ENCODE measurements at places on chromosomes 4 and X.

DNA sequence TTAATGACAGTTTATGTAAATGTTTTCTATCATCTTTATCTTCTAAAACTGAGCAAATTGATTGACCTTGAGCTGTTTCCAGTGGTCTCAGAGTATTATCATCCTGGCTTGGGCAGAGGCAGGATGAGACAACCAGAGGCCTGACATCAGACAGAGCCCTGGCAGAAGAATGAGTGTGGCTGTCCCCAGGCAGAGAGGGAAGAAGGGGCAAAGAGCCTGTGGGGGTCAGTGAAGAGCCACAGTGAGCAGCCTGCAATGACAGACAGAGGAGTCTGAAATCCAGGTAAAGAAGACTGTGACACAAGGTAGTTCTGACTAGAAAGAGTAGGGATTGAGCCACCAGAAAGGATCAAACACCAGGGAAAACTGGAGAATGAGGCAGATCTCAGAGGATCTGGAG, 182.4 kb upstream of the ARSJ start:
- no peak for DNase-seq

DNA sequence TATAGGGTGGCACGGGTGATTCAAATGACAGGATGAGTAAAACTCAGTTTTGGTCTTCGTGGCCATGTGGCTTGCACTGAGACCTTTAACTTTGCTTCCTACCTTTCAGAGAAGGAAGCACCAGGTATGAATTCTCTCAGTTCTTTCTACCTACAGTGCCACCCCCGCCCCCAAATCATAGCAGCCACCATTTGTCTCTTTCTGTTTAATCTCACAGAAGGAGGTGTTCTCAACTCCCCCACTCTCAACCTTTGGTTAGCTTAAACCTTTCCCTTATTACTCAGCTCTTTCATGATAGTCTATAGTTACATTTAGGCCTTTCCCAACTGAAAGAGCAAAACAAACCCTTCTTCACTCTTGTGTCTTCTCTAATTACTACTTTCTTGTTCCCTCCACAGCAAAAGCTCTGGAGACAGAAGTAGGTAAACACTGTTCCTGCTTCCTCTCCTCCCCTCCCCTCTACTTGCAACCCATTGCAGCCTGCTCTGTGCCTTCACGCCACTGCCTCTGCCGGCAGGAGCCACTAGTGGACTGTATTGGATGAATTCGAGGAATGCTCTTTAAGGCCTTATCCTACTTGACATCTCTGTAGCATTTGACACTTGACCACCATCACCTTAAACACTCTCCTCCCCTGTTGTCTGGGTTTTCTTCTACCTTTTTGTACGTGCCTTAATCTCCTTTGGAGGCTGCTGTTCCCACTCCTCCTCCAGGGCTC, 123.7 kb downstream of the AFF1 start:
- no peak for DNase-seq

DNA sequence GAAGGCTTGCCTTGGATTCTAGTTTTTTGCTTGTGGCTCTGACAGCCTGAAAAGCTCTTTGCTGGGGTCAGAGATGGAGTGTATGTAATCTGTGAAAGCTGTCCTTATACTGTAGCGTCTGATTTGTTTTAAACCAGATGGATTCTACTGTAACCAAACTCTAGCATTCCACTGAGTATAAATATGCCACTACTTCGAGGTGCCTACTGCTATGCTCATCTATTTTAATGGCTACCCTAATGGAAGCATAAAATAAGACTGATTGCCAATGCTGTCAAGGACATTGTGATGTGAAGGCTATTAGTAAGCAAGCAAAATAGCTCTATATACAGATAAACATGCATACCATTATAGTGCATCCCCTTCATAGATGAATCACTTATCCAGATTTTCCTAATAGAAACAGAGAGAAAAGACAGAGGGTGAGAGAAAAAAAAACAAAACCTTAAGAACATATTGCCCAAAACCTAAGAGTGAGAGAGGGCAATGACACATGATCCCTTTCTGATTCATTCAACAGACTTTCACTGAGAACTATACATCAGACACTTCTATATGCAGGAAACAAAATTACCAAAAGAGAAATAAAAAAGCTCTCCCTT, 1025.8 kb upstream of the LCORL start:
- no peak for DNase-seq

DNA sequence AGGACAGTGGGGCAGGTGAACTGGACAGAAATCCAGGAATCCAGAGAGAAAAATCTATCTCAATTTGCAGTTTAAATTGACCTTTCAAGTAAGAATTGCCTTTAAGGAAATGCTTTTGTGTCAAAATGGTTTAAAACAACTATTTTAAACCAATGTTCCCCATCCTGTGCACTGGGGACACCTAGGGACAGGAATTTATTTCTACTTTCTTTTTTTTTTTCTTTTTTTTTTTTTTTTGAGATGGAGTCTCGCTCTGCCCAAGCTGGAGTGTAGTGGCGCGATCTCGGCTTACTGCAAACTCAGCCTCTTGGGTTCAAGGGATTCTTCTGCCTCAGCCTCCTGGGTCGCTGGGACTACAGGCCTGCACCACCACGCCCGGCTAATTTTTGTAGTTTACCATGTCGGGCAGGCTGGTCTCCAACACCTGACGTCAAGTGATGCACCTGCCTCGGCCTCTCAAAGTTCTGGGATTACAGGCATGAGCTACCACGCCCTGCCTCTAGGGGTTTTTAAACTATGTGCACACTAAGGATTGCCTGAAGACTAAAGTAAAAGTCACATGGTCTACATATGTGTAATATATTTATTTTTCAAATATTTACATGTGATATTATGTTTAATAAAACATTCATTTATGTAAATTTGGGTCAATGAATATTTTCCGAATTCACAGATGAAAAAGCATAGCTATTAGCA, 1213.4 kb downstream of the STIM2 start:
- DNase-seq, result no peak

GRCh38 chr4:2295900-2296442, 34.1 kb upstream of the MXD4 start:
- DNase-seq, result no peak

- no peak for DNase-seq
Observed at GRCh38 chr4:158313566-158313965, 103.3 kb downstream of the TMEM144 start.

DNA sequence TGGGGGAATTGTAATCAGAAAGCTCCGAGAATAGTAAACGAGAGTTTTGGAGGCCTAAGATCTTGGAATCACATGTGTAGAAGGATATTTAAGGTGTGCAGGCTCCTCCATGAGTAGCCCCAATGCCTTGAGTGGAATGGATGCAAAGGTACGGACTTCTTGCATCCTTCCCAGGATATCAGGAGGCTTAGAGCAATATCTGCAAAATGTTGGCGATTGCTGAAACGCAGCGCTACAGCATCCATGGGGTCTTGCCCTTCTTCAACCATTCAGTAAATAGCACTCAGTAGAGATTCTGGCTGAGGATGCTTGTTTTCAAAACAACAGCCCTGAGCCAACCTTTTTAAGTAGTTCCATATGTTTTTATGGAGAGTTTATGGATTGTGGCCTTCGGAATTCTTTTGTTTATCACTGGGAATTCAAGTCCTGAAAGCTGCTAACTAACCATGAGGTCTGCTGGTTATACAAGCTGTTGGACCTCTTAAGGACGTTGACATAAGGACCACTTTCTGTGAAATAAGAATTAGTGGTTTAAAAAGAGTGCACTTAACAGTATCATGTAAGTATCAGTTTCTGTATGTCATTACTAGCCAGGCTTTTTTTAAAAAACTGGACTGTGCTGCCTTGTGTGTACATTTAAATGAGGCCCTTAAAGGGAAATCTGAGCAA, 228.8 kb upstream of the PGRMC2 start:
- no peak for DNase-seq

DNA sequence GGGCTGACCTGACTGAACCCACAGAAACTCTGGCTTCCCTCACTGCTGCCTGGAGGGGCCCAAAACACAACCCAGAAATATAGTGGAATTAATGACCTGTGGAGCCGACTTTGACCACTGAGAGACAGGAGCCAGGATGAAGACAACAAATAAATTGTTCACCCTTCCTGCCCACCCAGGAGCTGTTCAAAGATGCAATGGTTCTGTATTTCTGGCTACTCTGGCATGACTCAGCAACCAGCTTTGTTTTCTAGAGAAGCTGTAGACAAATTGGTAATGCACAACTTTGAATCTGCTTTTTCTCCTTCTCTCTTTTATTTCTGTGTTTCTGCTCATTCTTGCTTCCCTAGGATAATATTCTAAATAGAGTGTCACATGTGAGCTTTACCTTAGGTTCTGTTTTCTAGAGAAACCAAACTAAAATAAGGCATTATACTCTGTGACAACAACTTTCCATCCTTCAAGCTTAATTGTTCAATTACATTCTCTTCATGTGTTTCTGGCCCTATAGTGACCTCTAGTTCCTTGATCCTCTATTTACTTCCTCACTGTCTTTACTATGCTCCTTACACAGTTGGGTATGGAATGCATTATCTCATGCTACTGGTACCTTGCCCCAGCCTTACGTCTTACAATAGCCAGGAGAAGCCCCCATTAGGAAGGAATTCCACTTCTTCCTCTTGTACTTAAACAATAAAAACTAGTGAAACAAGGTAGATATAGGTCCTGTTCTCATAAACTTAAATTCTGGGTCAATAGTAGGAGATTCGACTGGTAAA, 6.5 kb upstream of the PRKG2 start:
- DNase-seq, result no peak

GRCh38 chr4:168724243-168724642, 227.4 kb downstream of the PALLD start:
- no peak for DNase-seq

DNA sequence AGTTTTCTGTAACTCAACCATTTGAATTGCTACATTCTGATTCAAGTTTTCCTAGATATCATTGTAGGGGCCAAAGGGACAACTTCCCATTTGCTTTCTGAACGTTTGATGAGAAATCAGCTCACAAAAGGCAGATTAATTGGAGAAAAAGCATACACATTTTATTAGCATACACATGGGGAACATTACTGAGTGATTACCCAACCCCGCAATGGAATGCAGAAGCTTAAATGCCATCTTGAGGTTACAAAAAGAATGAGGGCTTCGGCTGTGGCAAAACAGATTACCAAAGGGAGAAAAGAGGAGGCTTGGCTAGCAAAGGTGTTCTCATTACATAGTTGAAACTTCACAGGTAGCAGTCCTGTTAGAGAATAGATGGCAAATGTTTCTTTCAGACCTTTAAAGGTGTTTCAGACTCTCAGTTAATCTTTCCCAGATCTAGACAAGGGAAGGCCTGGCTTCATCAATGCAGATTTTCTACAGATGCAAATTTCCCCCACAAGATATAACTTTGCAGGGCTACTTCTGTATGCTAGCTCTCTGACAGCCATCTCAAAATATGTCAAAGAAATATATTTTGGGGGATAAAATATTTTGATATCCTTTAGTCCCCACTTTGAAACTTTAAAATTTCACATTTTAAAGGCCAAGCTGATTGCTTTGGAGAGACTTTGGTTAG, 26.5 kb upstream of the HERC6 start:
- no peak for DNase-seq

GRCh38 chrX:53323196-53323595, 41.8 kb upstream of the IQSEC2 start:
- DNase-seq, result no peak

- no peak for DNase-seq
Observed at GRCh38 chr4:93827272-93827947, 1.1 kb upstream of the ATOH1 start.

GRCh38 chr4:163901319-163901718, 406.8 kb downstream of the TMA16 start:
- no peak for DNase-seq

- DNase-seq, result no peak
Observed at GRCh38 chr4:85725721-85726170, 250.8 kb downstream of the ARHGAP24 start.

- DNase-seq, result no peak
Observed at GRCh38 chrX:32289356-32289755, 922.0 kb downstream of the DMD start.

- no peak for DNase-seq
Observed at GRCh38 chrX:80431505-80431832, 11.2 kb downstream of the TENT5D start.

GRCh38 chr4:174580597-174580996, 58.3 kb upstream of the HPGD start:
- no peak for DNase-seq

GRCh38 chrX:63363788-63364187, 12.7 kb upstream of the SPIN4 start:
- DNase-seq, result no peak

Data from mesenteric fat pad (tissue), 1 donor.